CD4-positive, alpha-beta T cell treated with Interleukin-2 at 100 ng/mL for 4 hours (primary cell): ENCODE measurements at places on chromosomes 12 and 14.
A peak's percentile ranks its signal among the peaks of the same experiment; 100 is the strongest.

DNA sequence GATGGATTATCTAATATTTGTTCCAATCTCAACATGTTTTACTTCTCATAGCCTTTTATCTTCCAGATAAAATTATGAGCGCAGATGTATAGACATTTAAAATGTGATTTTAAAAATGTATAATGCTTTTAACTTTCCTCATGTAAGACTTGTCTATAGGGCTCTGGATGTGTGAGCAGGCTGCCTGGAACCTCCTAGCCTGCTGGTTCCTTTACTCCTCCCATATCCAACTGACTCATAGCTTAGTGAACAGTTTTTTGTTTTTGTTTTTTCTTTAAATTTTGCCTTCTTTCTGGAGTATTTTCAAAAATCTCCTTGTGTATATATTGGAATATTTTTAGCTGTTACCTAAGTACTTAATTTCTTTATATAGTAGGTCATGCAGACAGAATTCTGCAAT, 115.4 kb downstream of the PDE3A start:
- DNase-seq, result no peak

GRCh38 chr14:106395456-106396050, 869.2 kb downstream of the TMEM121 start:
- peak; percentile 67 for DNase-seq

DNA sequence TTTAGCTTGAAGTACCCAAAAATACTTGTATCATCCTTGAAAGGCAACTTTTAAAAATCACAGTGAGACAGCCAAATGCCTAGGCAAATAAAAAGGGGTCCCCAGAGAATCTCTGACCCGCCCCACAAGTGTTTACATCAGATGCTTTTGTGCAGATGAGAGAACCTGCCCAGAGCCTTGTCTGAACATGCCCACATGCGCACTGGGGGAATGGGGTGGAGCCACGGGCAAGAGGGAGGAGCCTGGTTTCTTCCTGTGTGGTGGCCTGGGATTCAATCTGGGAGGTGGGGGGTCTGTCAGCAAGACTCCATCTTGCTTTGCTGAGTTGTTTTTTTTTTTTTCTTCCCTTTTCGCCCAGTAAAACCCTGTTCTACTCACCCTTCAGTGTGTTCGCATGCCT, 381.7 kb upstream of the CCDC196 start:
- no peak for DNase-seq

DNA sequence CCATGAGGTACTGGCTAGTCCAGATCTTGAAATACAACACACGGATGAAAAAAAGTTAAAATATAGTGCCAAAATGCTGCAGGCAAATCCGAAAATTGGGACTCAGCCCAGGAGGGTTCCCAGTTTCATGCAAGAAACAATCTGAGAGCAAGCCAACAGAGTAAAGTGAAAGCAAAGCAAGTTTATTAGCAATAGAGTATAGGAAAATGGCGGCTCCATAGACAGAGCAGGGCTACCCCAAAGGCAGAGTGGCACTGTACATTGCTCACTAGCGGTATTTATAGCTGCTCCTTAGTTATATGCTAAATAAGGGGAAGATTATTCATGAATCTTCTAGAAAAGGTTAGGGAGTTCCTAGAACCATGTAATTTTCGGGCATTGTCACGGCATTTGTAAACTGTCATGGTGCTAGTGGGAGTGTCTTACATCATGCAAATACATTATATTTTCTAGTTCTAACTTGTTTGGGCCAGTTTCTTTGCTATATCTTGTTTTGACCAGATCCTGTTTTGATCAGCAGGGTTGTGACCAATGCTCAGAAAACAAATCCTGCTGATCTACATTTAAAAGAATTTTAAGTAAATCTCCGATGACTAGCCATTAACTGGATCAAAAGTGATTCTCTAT, 29.1 kb downstream of the RECQL start:
- DNase-seq, result no peak

DNA sequence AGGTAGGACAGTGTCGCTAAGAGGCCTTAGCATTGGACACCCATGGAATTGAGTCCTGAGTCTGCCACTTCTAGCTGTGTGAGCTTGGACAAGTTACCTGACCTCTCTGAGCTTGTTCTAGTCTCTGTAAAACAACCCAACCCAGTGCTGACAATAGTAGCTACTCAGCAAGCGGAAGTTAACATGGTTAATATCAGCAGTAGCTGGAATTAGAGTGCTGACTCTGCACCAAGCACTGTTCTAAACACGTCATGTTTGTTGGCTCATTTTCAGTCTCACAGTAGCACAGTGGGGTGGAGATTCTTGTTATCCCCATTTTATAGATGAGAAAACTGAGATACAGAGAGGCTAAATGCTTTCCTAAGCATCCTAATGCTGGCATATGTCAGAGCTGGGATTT, 47.5 kb upstream of the RIN3 start:
- DNase-seq, result no peak

DNA sequence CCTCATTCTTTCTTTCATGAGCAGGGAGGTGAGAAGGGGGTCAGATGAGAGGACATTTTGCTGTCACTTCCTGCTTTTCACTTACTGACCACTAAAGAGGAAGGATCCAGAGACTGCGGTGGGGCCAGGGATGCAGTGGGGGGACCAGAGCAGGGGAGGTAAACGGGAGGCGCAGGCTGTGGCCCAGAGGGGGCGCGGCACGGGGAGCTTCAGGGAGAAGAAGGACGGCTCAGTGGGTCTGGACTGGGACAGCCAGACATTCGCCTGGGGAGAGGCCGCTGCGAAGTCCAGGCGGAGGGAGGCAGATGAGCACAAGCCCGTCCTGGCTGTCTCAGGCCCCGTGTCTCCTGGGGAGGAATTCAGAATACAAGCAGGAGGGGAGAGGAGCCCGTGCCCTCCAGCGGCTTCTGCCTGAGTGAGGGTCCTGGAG, 41.2 kb downstream of the SLC6A12 start:
- no peak for DNase-seq

- no peak for DNase-seq
These were observed 183.0 kb downstream of the PAX9 start for GRCh38 chr14:36844443-36845195.

- no peak for DNase-seq
These were observed 108.0 kb downstream of the RIMBP2 start for GRCh38 chr12:130608132-130608531.

- DNase-seq, result no peak
These were observed 37.8 kb upstream of the ATF7IP start for GRCh38 chr12:14327711-14328110.
